ENCODE measurements at places on chromosomes 16 and 17.

- DNase-seq: no peak
These were observed 4.4 kb downstream of the PITPNM3 start for GRCh38 chr17:6551869-6552531.

- DNase-seq: no peak
These were observed 79.0 kb downstream of the GAS7 start for GRCh38 chr17:10119203-10120108.

- DNase-seq: no peak
These were observed 41.6 kb downstream of the MYO1D start for GRCh38 chr17:32835291-32835761.

GRCh38 chr16:83994087-83994486 lies 26.0 kb downstream of the NECAB2 start:
- DNase-seq: no peak

- no peak for DNase-seq
These were observed 68.2 kb downstream of the PLD6 start for GRCh38 chr17:17137731-17138585.

- DNase-seq: no peak
These were observed 50.1 kb downstream of the BRIP1 start for GRCh38 chr17:61813211-61813610.

- no peak for DNase-seq
These were observed 93.1 kb downstream of the CNTNAP4 start for GRCh38 chr16:76370344-76370743.

- DNase-seq: no peak
These were observed 13.5 kb upstream of the SMIM5 start for GRCh38 chr17:75619506-75620431.

GRCh38 chr16:11242658-11243057 lies 13.3 kb downstream of the SOCS1 start:
- DNase-seq: no peak

DNA sequence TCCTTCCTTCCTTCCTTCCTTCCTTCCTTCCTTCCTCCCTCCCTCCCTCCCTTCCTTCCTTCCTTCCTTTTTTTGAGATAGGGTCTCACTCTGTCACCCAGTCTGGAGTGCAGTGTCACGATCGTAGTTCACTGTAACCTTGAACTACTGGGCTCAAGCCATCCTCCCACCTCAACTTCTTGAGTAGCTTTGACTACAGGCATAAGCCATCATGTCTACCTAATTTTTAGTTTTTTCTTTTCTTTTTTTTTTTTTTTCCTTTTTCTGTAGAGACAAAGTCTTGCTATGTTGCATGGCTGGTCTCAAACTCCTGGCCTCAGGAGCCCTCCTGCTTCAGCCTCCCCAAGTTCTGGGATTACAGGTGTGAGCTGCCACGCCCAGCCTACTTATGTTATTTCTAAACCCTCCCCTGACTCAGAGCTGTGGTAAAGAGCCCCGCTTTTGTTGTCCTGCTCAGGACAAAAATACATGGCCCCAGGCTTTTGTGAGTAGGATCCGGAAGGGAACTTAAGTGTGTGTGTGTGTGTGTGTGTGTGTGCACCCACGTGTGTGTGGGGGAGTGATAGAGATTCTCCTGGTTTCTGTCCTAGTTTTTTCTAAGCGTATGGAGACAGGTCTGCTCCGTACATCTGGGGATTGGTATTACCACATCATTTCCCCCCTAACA lies 67.1 kb downstream of the PRKCB start:
- DNase-seq: no peak

- DNase-seq: no peak
These were observed 23.7 kb downstream of the MAP3K3 start for GRCh38 chr17:63645775-63646487.

DNA sequence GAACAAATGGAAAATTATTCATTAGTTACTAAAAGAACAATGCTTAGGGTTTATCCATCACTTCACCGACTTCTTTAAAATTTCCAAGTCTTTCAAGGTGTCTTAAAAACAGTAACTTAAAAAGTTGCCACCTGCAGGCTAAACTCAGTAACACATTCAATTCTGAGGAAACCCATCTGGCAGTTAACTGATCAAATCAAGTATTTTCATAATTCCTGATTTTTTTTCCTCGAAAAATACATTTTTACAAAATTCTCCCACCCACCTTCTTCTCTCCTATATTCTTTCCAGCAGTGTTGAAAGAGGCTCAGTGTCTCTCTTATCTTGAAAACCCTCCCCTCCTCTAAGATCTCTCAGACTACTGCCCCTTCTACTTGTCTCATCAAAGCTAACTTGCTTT lies 29.9 kb downstream of the PARN start:
- peak; percentile 22 for DNase-seq

- DNase-seq: no peak
These were observed 5.6 kb upstream of the CYBA start for GRCh38 chr16:88656291-88656980.

DNA sequence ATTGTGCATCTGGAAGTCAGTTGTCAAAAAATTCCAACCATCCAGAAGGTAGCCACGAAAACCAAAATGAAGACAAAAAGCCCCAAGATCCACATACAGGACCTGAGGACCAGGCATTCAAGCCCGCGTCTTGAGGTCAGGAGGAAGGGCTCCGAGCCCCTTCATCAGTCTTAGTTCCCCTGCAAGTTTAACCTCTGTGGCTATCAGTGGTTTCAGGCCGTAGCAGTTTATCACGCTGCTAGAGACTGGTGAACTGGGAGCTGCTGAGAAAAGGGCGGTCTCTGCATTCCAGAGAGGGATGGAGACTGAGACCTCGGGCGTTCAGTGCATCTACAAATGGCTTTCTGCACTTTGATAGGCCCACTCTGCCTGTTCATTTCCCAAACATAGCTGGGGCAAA lies 70.6 kb downstream of the IRF8 start:
- no peak for DNase-seq

DNA sequence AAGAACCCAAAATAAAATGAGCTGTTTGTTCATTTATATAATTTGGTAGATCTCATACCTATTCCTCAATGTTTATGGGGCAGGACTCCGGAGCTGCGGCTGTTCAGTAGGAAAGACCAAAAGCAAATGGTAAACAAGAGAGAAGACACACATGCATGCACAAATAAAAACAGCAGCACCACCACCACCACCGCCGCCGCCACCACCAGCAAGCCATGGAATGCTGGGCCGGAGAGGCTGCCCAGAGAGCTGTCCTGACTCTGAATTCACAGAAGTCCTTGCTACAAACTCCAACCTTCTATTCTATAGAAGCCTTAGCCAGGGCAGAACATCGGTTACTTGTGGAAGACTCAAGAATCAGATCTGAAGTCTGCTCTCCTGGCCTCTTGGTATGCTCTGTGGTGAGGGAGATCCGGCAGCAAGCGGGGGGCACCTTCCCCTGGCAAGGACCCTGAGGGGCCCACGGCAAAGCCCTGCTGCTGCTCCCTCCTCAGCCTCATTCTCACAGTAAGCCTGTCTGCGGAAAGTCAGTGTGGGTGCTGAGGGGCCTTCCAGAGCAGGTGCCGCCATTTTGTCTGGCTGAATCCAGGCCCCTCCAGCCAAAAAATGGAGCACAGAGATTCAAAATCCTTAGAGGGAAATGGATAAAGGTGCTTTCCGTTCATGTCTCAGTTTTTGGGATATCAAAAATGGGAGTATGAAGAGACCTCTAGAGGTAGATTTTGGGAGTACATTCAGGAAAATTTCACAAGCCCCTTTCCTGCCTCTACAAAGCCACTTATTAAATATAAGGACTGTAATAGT lies 6.4 kb upstream of the FOXJ1 start:
- no peak for DNase-seq

DNA sequence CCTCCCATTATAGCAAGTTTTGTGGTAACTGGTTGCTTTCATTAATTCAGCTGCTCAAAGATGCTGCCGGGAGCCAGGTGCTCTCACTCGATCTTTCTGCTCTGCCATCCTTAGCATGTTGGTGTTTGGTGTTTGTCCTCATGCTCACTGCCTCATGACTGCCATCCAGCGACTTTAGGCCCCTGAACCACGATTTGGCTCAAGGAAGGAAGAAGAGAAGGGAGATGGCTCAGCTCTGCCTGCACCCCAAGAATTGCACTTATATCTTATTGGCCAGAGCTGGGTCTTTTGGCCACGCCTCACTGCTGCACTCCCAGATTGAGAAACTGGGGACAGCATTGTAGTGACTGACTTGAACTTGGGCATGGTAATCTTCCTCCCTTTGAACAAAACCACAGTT lies 52.7 kb downstream of the ARSG start:
- no peak for DNase-seq

DNA sequence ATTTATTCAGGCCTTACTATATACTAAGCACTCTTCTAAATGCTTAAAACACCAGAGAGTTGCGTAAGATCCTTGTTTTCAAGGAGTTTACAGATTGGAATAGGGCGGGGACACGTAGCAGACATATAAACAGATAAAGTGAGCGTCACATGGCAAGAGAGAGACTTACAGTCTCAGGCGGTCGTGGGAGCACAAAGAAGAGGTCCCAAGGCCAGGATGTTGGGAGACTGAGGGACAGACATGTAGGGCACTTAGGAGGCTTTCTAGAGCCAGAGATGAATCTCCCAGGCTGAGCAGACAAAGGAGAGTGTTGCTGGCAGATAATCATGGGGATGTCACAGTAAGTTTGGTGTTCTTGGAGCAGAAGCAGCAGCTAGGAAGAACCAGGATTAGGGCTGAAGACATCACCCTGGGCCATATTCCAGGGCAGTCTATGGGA lies 119.1 kb upstream of the ANKFN1 start:
- no peak for DNase-seq

GRCh38 chr17:77445760-77446532 lies 305.2 kb downstream of the SEC14L1 start:
- peak; percentile 57 for DNase-seq

DNA sequence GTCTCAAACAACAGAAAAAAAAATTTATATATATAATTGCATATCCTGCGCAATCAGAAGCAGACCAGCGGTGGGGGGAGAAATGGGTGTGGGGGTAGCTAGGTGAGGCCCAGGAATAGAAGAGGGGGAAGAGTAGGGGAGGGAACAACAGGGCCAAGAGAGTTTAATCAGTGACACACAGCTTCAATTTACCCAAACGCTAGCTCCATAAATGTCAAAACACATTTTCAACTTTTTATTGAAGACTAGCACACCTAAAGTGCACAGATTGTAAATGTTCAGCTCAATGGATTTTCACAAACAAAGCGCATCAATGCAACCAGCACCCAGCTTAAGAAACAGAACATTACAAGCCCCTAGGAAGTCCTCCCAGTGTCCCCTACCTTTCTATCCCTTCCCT lies 24.8 kb upstream of the NAGS start:
- no peak for DNase-seq

- no peak for DNase-seq
These were observed 14.1 kb downstream of the ALDH3A1 start for GRCh38 chr17:19733953-19734526.

- DNase-seq: no peak
These were observed 34.2 kb upstream of the HS3ST3A1 start for GRCh38 chr17:13635951-13636350.

- DNase-seq: no peak
These were observed 41.0 kb upstream of the MRPS23 start for GRCh38 chr17:57890857-57891232.

DNA sequence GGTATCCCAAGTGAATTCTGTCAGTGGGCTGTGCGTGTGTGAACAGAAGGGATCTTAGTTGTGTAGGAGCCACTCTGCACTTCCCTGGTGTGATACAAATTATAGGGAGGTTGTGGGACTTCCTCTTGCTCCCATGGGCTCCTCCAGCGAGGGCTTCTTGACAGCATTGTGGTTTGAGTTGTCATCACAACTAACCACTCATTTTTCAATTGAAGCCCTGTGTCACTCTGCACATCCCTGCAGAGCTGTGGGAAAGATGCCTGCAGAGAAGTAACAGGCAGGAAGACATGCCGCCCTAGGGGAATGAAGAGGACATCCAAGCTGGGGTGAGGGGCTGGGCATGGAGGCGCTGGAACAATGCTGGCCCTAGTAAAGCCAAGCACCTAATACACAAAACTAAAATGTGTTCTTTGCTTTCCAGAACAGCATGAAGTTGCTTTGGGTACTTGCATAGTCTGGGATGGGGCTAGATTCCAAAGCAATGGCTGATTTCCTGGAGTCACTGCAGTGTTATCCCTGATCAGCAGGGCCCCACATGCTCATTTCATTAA lies 692.5 kb downstream of the TOX3 start:
- no peak for DNase-seq

GRCh38 chr16:89476379-89476778 lies 14.0 kb downstream of the ANKRD11 start:
- DNase-seq: no peak

- DNase-seq: no peak
These were observed 184.8 kb downstream of the BCAS3 start for GRCh38 chr17:60862482-60862881.

GRCh38 chr16:20611350-20611902 lies 35.3 kb upstream of the ACSM2B start:
- DNase-seq: no peak

GRCh38 chr17:18224053-18224386 lies 1.4 kb upstream of the LLGL1 start:
- DNase-seq: no peak

GRCh38 chr16:14434860-14435259 lies 195.2 kb downstream of the PARN start:
- DNase-seq: no peak

DNA sequence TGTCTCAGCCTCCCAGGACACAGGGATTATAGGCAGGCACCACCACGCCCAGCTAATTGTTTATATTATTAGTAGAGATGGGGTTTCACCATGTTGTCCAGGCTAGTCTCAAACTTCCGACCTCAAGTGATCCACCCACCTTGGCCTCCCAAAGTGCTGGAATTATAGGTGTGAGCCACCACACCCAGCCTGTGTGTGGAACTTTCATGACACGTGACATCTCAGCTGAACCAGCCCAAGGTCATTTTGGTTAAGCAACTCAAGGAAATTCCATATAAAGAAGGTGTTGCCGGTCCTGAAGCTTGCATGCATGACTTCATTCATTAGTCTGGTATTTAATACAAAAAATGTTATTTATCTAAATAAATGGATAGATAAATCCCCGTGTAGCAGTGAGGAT lies 145.5 kb downstream of the AXIN2 start:
- no peak for DNase-seq

DNA sequence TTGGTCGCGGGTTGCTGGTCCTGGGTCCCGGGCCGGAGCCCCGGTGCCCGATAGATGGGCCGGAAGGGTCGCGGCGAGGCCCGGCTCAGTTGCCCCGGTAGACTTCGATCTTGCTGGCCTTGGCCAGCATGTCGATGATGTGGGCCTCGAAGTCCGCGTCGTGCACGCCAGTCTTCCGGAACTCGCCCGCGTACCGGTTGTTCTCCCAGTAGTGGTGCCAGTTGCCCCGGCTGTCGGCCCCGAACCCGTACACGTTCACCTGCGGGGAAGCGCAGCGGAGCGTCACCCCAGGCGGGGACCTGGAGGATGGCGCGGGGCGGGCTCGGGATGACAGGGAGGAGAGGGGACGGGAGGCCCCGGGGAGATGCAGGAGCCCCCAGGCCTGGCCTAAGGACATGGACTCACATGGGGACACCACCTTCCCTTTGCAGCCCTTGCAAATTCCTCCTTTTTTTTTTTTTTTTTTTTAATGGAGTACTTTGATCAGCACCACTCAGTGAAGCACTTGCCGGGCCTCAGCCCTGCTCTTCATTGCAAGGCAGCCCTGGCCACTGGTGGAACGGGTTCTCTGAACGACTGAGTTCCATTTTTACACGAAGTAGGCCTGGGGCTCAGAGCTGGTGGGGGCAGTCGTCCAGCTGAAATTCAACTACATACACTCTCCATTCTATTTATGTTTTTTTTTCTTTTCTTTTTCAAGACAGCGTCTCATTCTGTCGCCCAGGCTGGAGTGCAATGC lies 35.1 kb downstream of the DDX19A start:
- DNase-seq: no peak

Data from naive thymus-derived CD8-positive, alpha-beta T cell (primary cell).